ENCODE measurements at places on chromosomes 1 and 21.

DNA sequence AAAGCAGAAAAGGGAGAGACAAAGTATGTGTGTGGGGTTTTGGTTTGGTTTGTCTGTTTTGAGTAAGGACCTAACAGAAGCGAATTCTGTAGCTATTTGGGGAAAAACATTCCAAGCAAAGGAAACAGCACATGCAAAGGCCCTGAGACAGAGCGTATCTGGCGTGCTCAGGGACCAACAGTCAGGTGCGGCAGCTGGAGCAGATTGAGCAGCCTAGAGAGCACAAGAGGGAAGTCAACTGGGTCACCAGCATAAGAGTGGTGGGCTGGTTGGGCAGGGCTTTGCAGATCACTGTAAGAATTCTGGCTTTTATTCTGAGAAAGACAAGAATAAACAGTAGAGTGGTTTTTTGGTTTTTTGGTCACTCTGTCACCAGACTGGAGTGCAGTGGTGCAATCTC lies 11.8 kb downstream of the TGFBR3 start:
- DNase-seq, result no peak

DNA sequence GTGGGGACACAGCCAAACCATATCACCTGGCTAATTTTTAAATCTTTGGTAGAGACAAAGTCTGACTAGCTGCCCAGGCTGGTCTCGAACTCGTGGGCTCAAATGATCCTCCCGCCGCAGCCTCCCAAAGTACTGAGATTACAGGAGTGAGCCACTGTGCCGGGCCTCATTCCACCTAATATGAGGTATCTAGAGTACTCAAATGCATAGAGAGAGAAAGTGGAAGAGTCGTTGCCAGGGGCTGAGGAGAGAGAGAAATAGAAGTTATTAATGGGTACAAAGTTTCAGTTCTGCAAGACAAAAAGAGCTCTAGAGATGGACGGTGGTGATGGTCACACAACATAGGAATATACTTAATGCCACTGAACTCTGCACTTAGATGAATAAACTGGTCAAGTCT lies 119.6 kb downstream of the TOMM20 start:
- no peak for DNase-seq

GRCh38 chr1:19436716-19437476 lies 48.4 kb downstream of the CAPZB start:
- no peak for DNase-seq

GRCh38 chr1:54404939-54405897 lies 976 bp downstream of the SSBP3 start:
- no peak for DNase-seq

DNA sequence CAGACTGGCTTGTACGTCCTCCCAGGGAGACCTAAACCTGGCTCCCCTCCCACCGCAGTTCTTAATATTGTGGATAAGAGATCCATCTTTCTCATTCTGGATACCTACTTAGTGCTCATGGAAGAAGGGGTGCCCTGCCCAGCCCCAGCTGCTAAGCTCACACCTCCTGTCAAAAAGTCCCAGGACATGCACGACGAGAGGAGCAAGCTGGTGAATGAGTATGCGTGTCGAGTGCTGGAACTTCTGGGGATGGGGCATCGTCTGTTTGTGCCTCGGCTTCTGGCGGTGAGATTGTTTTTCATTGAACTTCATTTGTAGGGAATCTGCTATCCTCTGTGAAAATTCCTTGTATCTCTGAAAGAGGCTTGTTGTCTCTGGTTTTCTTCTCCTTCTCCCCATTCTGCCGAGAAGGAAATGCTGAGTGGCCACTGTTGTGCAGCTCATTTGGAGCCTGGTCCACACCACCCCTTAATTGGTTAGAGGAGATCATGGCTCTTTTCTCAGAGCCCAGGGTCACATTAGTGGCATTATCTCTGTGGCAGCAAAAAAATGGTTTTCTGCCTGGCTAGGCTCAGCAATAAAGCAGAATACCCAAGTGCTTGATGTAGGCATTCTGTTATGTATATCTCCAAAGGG lies 199.4 kb upstream of the CACYBP start:
- no peak for DNase-seq

- no peak for DNase-seq
These were observed 19.8 kb downstream of the IQGAP3 start for GRCh38 chr1:156552518-156552917.

DNA sequence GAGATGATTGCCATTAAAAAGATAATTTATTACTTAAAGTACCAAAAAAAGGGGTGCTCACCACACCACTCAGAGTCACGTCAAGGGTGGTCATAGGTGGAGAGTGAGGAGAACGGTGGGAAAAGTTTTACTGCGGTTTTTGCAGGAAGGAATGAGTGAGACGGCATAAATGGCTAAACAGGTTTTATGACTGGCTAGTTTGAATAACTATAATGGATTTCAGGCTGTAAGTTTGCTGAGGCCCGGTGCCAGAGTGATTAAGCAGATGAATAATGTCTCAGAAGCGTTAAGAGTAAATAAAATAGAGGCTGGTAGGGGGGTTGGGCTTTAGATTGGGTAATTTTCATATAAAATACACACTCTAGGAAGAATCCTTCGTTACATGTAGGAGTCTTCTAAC lies 1337.8 kb downstream of the AMY1C start:
- DNase-seq, result no peak

GRCh38 chr1:175034775-175035174 lies 11.6 kb upstream of the MRPS14 start:
- DNase-seq, result no peak

- no peak for DNase-seq
These were observed 285.3 kb upstream of the C1orf105 start for GRCh38 chr1:172135076-172135672.

DNA sequence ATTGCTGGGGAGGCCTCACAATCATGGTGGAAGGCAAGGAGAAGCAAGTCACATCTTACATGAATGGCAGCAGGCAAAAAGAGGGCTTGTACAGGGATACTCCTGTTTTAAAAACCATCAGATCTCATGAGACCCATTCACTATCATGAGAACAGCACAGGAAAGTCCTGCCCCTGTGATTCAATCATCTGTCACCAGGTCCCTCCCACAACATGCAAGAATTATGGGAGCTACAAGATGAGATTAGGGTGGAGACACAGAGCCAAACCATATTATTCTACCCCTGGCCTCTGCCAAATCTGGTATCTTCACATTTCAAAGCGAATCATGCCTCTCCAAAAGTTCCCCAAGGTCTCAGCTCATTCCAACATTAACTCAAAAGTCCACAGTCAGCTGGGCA lies 11.1 kb upstream of the MIA3 start:
- no peak for DNase-seq

- no peak for DNase-seq
These were observed 17.0 kb upstream of the LRRC8C start for GRCh38 chr1:89615676-89616598.

DNA sequence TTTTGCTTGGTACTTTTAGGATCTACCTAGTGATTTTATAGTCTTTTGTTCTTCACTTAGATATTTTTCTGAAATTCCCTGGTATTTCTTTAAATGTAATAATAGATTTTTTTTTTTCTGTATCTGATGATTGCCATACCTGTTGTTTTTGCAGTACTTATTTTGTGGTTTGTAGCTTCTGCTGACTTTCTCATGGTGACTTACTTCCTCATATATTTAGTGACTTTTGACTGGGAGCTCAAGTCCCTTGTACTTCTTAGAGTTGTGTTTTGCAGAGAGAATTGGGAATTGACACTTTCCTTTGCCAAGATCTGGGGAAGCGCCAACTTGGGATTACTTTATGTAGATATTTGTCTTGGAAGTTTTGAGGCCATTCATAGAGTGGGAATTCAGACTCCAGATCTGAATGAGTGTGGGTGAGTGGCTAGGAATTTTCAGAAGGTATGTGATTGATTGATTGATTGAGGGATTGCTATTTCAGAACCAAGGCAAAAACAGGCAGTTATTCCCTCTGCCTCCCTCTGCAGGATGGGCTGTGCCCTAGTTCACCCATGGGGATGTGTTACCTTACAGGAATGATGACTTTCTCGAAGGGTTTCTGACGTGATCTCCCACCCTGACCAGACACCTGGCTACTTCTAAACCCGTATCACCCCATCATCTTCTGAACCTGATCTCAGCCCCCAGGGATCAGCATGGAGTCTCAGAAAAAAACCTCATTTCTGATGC lies 219.5 kb downstream of the URB2 start:
- DNase-seq, result no peak

- DNase-seq, result no peak
These were observed 28.7 kb downstream of the FMO2 start for GRCh38 chr1:171213559-171214454.

Measured in GM04503 (cell line).